Frontal cortex (tissue), 4 donors: ENCODE measurements at places on chromosomes 13 and 19.
A peak's percentile ranks its signal among the peaks of the same experiment; 100 is the strongest.

- DNase-seq, result peak; percentile 89
These were observed 1.1 kb downstream of the SYT5 start for GRCh38 chr19:55178781-55179599.

DNA sequence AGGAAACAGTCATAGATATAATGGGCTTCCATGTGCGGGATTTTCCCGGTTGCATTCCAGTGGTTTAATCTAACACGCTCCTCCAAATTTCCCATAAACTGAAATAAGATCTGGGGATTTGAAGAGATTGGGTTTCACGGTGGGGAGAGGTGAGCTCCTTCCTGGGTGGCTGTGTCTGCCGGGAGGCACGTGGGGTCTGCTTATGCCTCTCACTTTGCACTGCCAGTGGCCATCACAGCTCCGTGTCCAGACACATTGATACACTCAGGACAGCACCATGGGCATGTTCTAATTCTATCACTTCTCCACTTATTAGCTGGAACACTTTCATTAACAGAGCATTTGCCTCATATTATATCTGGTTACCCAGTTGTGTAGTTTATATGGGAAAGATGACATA lies 73.4 kb downstream of the SOX1 start:
- DNase-seq, result no peak

DNA sequence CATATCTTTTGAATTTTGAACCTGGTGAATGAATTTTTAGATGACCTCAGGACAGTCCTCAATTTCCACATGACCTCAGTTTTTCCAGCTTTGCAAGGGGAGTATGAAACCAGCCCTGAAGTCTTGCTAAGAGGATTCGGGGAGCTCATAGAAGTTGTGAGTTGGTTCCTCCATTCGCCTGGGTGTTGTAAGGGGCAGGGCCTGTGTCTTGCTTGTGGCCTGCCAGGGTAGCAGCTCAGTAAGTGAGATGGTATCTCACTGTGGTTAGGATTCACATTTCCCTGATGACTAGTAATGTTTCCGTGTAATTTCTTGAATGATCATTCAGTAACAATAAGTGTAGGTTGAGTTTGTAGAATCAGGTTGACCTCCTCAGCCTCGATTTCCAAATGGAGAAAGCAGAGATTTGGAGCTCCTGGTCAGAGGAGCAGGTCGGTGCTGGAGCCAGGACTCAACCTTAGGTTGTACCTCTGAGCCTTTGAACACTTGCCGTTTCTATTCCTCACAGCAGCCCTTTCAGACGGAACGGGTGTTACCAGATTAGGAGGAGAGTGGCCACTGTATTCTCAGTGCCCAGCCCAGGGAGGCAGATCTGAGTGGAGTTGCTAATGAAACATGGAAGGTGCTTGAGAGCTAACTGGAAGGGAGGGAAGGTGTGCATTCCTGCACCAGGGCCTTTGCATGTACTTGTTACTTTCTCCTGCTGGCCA lies 14.6 kb downstream of the NACC1 start:
- no peak for DNase-seq

DNA sequence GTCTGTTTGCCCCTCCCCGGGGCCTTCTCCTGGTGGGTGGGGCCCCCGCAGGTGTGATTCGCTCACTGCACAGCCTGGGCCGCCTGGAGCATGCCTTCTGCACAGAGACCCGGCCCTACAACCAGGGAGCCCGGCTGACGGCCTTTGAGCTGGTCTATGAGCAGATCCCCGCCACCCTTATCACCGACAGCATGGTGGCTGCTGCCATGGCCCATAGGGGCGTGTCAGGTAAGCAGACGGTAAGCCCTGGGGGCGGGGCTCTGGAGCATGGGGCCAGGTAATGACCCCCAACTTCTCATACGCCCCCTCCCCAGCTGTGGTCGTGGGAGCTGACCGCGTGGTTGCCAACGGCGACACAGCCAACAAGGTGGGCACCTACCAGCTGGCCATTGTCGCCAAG lies 4.2 kb downstream of the MRI1 start:
- DNase-seq, result no peak

DNA sequence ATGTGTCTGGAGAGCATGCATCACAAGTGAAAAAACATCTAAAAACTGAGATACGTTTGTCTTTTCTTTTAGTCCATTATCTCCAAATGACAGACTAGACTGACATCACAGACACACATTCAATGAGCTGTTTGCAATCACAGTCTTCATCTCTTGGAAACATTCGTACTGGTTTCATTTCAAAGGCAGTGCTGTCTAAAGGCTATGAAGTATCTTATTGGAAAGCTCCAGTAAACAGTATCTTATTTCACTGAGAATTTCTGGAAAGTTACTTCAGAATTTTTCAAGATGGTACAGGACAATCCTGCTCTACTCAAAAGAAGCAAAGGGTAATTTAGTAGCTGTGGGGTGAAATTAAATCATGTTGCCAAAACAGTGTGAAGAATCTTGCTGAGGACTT lies 53.5 kb upstream of the TNFRSF19 start:
- no peak for DNase-seq

- DNase-seq, result peak; percentile 14
These were observed 83.3 kb downstream of the KLF5 start for GRCh38 chr13:73142071-73142470.

DNA sequence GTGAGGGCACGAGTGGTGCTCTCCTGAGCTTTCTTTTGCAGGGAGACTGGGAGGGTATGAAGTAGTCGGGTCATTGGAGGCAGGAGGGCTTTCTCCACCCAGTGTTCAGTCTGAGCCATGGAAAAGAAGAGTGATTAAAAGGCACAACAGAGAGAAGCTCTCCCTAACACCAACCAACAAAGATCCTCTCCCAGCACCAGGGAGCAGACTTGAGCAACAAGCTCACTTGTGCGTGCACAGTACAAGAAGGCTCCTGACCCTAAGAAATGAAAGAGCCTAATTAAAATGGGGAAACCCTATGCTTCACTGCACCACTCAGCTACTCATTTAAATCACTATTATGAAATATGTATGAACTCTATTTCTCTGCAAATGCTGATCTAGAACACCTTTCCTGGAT lies 276.3 kb upstream of the SOX21 start:
- no peak for DNase-seq

- no peak for DNase-seq
These were observed 186.2 kb downstream of the POSTN start for GRCh38 chr13:37412241-37412921.

DNA sequence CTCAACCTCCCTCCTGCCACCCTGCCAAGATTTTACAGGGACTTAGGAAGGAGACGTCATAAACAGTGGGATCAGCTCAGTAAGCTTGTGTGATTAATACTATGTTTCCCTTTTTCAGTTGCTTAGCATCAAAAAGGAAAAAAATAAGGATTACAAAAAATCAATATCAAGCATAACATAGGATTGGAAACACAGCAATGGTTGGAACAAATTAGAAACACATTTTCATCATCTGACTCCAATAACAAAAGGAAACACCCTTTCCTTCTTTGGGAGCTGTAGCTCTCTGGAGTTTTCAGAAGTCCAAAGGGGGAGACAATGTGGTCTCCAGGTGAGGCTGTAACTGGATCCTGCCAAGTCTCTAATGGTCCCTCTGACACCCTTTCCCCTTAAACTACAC lies 233.4 kb downstream of the B3GLCT start:
- no peak for DNase-seq

DNA sequence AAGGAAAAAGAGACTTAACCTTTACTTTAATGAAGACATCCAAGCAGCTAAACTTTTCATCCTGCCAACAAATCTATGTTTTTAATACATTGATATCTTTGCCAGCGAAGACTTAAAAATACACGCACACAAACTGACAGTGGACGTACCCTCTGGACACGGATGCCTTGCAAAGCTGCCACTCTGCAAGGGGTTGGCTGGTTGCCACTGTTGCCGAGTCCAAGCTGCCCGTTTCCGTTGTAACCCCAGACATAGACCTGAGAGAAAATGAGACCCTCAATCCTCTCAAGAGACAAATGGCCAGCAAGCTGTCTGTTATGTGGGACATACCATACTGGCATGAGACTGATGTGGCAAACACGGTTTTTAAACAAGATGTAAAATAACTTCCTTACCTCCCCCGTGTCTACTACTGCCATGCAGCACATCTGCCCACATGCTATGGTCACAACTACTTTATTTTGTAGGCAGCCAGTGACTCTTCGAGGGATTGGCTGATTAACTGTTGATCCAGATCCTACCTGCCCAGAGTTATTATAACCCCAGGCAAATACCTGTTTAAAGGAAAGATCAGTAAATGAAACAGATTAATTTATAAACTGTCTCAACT lies 21.2 kb downstream of the RCBTB2 start:
- no peak for DNase-seq

DNA sequence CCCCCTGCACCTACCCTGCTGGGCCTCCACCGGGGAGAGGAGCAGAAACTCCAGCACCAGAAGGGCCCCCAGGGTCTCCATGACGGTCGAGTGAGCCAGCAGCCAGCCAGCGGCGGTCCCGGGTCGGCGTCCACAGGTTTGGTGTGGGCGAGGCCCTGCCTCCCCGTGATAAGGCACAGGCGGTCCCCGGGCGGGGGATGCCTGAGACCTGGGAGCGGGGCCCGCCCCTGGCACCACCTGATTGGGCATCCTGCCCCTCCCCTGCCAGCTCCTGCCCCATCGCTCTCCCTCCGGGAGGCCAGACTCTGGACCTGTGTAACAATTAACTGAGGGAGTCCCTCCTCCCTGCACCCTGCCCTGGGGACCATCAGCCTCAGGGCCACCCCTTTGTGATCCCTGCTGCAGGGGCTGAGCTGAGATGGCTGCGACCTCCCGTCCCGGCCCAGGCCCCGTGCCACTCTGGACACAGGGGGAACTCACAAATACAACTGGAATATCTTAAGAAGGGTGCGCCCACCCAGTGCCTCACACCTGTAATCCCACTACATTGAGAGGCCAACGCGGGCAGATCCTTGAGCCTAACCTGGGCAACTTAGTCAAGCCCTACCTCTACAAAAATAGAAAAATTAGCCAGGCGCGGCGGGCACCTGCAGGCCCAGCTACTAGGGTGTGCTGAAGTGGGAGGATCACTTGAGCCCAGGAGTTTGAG lies at the start of gene SMIM24:
Gene SMIM24 (minus strand): TSS at position 143 of the 709 bp plus-strand sequence. CDS start 62 bp downstream, at position 81.
- DNase-seq, result no peak

DNA sequence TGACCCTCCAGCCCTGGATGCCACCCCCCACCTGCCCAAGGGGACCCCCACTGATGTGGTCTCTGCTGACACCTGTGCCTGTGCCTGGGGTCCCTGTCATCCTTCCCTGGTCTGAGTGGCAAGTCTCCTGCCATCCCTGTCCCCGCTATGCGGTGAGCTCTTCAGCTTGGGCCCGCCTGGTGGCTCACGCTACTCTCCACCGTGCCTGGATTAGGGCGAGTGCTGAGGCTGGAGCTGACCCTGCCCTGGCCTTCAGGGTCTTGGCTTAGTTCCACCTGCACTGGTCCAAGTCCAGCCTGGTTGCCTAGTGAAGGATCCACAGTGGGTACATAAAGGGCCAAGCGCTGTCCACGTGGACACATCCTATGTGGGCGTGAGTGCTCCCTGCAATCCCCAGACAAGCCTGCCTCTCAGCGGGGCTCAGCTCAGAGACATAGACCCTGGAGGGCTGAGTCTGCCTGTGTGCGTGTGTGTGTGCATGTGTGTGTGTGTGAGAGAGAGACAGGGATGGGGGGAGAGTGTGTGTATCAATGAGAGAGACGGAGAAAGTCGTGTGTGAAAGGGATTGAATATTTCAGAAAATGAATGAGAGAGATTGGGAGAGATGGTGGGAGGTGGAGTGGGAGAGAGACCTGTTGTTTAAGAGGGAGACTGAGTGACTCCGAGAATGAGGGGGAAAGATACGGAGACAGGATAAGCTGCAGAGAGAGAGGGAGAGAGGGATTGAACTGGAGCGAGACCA lies 22.1 kb downstream of the WTIP start:
- no peak for DNase-seq

GRCh38 chr13:33018886-33019285 lies 2.7 kb downstream of the KL start:
- no peak for DNase-seq

- DNase-seq, result no peak
These were observed 1422.4 kb upstream of the MIR17HG start for GRCh38 chr13:89925107-89925506.

DNA sequence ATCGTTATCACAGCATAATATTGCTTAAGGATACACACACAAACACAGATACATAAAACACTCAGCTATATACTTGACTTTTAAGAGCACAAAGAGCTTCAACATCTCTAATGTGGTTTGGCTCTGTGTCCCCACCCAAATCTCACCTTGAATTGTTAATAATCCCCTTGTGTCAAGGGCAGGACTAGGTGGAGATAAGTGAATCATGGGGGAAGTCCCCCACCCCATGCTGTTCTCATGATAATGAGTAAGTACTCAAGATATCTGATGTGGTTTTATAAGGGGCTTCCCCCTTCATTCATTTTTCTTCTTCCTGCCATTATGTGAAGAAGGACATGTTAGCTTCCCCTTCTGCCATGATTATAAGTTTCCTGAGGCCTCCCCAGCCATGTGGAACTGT lies 481.4 kb downstream of the PCDH9 start:
- no peak for DNase-seq

GRCh38 chr13:83865161-83866137 lies 16.8 kb downstream of the SLITRK1 start:
- no peak for DNase-seq

GRCh38 chr13:114164681-114165429 lies 14.2 kb upstream of the CFAP97D2 start:
- DNase-seq, result no peak

- DNase-seq, result no peak
These were observed 165.1 kb upstream of the IRS2 start for GRCh38 chr13:109951491-109951890.

- no peak for DNase-seq
These were observed 19.2 kb upstream of the RCBTB1 start for GRCh38 chr13:49604570-49604969.
